ENCODE measurements at places on chromosomes 16 and 17.
A peak's percentile ranks its signal among the peaks of the same experiment; 100 is the strongest.

DNA sequence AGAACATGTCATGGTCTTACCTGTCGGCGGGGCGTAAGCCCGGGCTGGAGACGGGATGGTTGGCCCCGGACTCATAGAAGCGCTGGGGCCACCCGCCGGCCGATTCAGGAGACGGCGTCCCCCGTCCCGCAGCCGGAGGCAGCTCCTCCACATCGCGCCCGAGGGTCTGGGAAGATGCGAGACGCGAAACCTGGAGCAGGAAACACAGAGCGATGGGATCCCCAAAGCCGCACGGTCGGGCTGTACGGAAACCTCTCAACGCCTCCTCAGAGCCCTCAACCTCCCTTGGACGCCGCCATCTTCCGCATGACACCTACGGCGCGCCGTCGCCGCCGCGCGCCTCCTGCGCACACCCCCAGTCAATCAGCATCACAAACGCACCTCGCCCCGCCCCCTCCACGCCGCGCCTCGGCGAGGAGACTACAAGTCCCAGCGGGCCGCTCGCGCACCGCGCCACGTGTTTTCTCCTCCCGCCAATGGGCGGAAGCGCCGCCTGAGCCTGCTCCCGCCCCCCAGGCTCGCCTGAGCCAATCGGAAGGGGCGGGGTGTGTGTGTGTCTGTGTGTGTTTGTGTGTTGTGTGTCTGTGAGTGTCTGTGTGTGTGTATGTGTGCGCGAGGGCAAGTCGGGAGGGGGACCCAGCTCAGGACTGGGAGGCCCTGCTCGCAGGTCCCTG lies at the start of the genes ATPAF2 and GID4:
Gene ATPAF2 (minus strand): TSS at position 308 of the 674 bp plus-strand sequence. CDS start 155 bp downstream, at position 153.
Gene GID4 (plus strand): TSS at position 548 of the 674 bp plus-strand sequence. CDS start 57 bp downstream, at position 605.
- peak; percentile 100 for DNase-seq

DNA sequence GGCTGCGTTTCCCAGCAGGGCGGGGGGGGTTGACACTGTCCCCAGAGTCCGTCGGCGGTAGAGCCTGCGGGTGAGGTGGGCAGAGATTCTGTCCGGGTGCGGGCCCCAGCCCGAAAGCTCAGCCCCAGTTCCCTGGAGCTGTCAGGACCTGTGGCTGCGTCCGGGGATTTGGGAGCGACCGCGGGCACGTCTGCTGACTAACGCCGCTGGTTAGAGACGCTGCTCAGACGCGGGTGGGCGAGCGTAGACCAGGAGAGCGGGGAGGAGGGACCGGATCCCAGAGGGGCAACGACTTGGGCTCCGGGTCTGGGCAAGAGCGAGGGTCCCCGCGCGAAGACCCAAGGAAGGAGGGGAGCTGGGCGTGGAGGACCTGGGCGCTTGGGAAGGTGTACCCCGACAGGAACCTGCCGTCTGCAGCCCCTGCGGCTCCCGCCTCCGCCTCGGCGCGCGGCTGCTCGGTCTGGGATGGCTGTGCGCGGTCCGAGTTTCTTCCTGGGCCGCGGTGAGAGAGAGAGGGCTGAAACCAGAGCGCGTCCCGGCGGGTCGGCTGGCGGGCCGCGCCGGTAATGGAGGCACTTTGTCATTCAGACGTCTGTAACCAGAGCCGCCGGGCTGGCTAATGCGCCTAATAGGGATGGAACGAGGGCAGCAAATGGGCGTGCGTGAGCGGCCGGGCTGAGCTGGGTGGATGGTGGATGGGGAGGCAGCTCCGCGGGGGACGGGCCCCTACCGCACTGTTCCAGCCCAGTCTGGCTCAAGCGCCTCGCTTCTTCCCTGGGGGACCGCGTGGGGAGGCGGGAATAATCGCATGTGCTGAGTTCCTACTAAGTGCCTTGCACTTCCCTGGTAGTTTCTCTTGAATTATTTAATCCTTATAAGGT lies 2.3 kb downstream of the NGFR start:
- DNase-seq = no peak

DNA sequence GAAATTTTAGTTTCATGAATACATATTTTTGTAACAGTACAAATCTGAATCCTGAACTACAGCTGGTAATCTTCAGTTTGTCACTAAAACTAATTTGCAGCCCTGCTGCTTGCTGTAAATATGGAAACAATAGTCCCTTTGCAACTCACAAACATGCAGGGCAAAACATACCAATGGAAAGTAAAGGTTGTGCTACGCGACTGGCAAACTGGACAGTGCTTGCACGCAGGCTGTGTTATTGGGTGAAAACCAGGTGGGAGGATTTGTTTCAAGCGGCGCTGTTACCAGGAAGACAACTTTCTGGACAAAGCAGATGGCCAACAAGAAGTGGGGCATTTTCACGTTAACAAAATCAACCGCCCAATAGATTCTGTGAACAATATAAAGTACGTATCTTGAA lies 93.5 kb downstream of the CDYL2 start:
- DNase-seq = no peak

DNA sequence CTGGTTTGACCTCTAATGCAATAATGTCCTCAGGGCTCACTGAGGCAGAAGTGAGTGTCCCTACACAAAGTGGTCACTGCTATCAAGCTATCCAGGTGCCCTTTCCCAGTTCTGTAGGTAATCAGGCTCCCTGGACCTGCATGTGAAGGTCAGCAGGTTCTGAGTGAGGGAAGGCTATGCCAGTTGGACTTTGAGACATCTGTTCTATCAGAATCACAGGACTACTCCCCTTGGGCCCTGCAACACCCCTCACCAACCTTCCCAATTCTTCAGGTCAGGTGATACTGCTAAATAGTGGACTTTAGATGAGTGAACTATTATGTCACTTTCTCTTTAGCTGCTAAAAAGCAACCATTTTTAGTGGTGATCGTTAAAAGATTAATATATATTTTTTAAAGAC lies 37.6 kb downstream of the ZZEF1 start:
- DNase-seq = no peak

DNA sequence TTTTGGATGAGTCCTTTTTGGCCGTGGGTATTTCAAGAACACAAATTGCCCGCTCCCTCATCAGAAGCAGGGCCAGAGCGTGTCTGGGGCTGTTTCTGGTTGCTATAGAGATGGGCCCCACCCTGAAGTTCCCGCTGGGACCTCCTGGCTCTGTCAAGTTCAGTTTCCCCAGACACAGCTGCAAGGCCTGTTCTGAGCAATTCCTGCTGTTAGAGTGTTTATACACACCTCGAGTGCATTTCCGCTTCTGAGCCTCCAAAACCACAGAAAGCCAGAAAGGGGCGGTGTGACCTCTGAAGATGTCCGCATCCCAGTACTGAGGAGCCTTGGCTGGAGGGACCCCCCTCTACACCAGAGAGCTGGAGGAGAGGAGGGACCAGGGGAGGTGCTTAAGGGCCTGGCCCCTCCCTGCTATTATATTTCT lies 9.3 kb upstream of the WBP2 start:
- peak; percentile 90 for DNase-seq

- DNase-seq = peak; percentile 94
Observed at GRCh38 chr16:81481207-81481821, 36.7 kb downstream of the CMIP start.

GRCh38 chr17:80538484-80538883 lies 6.2 kb upstream of the RPTOR start:
- DNase-seq = no peak

DNA sequence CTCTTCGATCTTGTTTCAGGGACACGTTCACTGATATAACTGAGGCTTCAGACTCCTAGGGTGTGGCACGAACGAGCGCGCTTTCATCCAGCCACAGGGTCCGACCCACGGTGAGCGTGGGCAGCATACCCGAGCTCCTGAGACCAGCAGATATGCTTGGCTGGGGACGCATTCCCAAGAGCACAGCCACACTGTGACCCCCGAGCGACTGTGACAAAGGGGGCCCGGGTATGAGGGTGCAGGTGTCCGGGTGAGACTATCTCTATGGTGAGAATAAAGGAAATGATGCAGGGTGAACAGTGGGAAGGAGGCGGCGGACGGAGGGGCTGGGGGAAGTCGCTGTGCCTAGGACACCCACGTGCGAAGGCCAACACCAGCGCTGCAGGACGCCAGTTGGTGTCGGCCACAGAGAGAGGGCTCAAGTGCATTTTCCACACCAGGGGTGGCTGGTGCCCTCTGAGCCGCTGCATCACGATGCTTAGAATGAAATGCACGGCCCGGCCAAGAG lies 17.6 kb downstream of the RPH3AL start:
- no peak for DNase-seq

DNA sequence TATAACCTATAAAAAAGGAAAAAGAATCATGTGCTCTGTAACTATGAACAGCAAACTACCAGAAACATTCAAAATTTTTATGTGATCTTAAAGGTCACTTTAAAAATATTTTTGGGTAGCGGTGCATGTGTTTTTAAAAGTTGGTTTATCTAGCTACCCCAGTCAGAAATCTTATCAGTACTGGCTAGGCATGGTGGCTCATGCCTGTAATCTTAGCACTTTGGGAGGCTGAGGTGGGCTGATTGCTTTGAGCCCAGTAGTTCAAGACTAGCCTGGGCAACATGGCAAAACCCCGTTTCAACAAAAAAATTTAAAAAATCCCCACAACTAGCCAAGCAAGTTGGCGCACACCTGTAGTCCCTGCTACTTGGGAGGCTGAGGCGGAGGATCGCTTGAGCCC lies 3.7 kb downstream of the CAPNS2 start:
- no peak for DNase-seq

DNA sequence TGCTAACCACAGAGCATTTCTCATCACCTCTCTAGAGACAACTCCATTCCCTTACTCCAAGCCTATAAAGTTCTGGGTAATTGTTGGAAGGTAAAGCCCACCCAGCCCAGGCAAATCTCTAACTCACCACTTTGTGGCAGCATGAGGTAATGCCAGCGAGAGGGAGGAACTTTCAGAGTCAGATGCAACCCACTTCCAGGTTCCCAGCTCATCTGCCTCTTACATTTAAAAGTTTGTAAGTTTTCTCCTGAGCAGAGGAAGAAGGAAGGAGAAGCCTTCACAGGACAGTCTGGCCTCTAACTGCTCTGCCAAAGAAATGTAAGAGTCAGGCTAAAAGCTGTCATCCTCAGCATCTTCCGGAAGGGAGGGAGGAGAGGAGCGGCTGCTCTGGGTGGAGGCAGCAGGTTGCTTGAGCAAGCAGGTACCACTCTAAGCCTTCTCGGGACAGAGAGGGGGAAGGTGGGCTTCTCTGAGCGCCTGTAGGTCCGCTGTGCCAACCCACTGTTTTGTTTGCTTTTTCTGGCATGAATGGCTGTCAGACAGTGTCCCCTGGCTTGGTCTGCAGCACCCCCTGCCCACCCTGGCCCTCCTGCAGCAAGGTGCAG lies 1.0 kb downstream of the ZNF319 start:
- DNase-seq = peak; percentile 63

GRCh38 chr16:86975445-86975844 lies 341.7 kb downstream of the C16orf95 start:
- peak; percentile 5 for DNase-seq

DNA sequence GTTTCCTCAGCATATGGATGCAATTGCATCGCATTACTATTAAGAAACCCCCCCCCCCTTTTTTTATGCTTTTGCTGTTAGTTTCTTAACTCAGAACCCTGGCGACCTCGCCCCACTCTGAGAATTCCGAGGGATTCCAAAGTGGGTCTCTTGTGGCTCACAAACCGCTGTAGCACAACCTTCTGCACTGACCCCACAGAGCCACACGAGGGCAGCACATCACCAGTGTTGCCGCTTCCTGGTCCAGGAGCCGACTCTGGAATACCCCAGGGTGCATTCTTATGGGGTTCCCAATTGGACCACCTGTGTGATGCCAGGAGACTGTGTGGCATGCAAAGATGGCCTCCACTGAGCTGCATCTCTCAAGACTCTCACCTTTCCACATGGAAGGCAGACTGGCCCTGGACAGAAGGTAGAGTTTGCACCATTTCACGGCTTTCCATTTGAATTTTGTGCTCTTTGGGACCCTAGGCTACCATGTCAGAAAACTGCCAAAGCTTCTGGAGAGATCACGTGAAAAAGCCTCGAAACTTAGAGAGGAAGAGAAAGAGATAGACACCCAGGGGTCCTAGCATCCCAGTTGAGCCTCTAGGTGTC lies 432.7 kb upstream of the ASIC2 start:
- DNase-seq = peak; percentile 35

GRCh38 chr16:165539-166374 lies at the start of gene HBM:
Gene HBM (plus strand): TSS chr16:165978. CDS start chr16:165998, 20 bp downstream.
- DNase-seq = no peak

- DNase-seq = no peak
Observed at GRCh38 chr16:75763204-75763603, 36.9 kb upstream of the CPHXL start.

DNA sequence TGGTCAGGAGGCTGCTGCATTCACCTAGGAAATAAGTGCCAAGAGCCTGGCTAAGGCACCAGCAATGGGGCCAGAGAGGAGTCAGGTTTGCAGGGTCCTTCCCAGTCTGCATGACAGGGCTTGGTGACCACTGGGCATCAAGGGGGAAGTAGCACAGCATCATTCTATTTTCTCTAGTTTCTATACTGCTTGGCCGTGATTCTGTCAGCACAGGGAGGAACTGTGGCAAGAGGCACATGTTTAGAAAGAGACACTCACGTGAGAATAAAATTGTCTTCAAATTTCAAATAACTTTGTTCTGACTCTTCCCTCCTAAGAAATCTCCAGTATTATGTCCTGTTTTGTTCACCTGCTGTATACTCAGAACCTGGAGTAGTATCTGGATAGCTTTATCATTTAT lies 37.8 kb downstream of the ERN1 start:
- DNase-seq = no peak

DNA sequence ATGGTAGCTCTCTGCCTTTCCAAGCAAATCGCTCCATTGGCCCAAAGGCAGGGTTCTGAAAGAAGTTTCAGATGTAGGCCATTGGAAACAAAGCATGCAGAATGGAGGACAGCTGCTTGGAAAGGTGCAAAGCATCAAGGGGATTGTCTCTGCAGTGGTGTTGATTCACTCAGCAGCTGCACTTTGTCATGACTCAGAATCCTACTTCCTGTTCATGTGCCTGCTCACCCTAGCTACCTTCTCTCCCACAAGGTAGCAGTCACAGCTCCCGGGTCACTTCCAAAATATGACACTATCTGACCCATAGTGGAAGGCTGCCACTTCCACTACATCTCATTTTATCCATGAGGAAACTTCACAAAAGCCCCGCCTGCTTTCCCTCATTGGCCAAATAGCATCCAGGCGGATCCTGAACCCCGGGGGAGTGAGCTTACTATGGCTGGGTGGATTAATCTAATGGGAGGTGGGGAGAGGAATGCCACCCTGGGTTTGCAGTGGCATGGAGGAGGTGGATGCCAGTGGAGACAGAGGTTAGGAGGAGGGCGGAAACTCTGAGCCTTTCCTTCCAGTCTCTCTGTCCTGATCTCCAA lies 74.7 kb upstream of the NKD1 start:
- no peak for DNase-seq

DNA sequence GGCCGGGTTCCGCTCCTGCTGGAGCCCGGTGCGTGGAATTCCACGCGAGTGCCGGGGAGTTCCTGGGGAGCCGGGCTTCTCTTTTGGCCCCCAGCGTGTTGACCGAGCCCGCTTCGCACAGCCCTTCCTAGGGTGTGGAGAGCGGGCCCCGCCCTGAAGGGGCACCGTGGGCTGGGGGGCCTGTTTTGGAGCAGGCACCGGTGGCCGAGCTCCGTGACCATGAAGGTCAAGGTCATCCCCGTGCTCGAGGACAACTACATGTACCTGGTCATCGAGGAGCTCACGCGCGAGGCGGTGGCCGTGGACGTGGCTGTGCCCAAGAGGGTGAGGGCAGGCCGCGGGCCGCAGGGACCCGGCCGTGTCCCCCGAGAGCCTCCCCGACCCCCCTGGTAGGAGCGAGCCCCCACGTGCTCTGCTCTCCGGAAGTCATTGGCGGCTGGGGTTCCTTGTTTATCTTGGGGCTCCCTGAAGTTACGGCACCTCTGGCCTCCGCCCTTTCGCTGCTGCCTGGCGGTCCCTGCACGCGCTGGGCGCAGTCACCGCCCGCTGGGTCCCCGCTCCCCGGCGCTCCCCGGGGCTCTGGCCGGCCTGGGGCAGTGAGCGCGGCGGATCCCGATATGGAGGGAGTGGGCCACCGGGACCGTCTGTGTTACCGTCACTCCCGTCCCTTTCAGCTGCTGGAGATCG lies 528 bp downstream of the HAGHL start:
- no peak for DNase-seq
